ENCODE measurements at places on chromosomes 7 and 10.

- DNase-seq: no peak
Observed at GRCh38 chr10:126247446-126247975, 140.8 kb downstream of the ADAM12 start.

- no peak for DNase-seq
Observed at GRCh38 chr10:30353851-30354250, 4.8 kb upstream of the MTPAP start.

- no peak for DNase-seq
Observed at GRCh38 chr7:2853147-2853546, 9.0 kb upstream of the GNA12 start.

GRCh38 chr7:77368974-77369373 is 47.2 kb downstream of the GSAP start:
- DNase-seq: no peak

DNA sequence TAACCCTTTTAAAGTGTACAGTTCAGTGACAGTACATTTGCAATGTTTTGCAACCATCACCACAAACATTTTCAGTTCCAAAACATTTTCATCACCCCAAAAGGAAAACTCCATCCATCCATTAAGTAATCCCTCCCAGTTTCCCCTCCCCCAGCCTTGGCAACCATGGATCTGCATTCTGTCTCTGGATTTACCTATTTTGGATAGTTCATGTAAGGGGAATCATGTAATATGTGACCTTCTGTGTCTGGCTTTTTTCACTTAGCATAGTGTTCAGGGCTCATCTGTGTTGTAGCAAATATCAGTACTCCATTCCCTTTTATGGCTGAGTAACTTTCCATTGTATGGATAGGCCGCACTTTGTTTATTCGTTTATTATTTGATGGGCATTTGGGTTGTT is 13.0 kb downstream of the PALD1 start:
- DNase-seq: no peak

DNA sequence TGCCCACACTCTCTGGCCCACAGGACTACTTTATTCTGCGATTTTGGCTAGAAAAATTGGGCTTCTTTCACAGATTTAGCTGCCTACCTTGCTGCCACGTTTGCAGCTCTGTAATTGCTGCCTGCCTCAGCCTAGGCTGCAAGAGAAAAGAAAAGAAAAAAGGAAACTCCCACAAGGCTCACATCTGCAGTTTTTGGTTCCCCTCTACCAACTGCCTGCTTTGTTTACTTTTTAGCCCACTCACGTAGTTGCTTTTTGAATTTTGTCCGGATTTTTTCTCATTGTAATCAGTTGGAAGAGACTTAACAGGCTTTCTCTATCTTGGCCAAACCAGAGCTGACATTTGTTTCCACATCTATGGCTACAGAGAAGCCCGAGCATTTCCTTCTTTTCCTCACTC is 24.3 kb downstream of the SUN3 start:
- no peak for DNase-seq

DNA sequence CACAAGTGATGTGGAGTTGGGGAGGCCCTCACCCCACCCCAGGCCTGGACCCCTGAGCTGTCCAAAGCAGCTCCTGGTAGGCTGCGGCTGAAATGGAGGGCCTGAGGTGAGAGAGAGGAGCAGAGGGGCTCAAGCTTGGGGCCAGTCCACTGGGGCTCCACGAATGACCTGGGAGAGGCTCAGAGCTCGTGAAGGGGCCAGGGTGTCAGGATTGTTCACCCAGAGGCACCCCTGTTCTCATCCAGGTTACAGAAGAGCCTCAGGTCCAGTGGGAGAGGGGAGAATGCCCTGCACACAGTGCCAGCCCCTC is 102.2 kb upstream of the RET start:
- no peak for DNase-seq

DNA sequence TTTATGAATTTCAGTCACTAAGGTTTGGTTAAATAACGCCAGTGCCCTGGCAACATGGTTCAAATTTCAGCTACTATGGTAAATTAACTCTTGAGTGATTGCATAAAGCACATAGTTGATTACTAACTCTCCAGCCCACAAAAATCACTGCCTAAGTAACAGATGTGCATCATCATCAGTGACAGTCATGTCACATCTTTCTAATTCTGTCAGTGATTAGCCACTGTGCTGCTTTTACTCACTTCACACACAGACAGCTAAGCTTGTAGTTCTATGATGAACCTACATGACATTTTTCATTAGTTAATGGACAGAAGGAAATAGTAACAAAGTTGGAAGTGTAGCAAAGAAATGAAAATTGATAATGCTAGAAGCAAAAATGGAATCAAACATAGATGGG is 108.9 kb downstream of the DNAH11 start:
- DNase-seq: no peak

GRCh38 chr10:114061148-114061547 is 17.5 kb downstream of the ADRB1 start:
- no peak for DNase-seq

DNA sequence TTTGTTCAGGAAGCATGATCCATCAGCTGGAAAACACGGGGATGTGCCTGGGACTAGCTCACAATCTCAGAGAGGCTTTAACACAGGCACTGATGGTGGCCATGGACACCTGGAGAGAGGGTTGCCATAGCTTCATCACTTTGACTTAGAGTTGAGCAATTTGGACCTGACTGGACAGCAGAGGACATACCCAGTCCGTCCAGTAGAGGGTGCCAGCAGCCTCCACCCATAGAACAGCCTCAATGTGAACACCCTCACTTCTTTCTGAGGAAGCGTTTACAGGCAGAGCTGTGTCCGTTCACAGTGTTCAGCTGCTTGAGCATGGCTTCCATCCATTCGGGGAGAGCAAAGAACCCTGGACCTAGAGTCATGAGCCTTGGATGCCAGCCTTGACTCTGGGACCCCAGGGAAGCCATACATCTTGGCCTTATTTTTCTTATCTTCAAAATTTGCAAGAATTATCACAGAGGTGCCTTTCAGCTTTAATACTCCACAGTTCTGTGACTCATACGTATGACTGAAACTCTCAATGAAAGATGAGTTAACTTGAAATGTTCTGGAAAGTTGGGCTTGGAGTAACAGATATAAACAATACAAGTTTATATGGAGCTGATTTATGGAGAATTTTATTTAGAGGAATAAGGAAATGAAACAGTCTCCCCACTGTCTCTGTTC is 302.9 kb upstream of the PODXL start:
- peak; percentile 2 for DNase-seq

GRCh38 chr7:129469930-129470329 is 32.4 kb upstream of the SMKR1 start:
- no peak for DNase-seq

DNA sequence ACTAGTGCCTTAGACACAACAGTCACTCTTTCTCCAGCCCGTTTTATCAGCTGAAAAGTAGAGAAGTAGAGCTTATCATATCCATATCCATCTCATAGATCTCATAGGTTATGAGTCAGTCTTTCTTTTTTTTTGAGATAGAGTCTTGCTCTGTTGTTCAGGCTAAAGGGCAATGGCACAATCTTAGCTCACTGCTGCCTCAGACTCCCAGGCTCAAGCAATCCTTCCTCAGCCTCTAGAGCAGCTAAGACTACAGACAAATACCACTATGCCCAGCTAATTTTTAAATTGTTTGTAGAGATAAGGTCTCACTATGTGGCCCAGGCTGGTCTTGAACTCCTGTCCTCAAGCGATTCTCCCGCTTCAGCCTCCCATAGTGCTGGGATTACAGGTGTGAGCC is 2.5 kb upstream of the PARD3 start:
- no peak for DNase-seq

DNA sequence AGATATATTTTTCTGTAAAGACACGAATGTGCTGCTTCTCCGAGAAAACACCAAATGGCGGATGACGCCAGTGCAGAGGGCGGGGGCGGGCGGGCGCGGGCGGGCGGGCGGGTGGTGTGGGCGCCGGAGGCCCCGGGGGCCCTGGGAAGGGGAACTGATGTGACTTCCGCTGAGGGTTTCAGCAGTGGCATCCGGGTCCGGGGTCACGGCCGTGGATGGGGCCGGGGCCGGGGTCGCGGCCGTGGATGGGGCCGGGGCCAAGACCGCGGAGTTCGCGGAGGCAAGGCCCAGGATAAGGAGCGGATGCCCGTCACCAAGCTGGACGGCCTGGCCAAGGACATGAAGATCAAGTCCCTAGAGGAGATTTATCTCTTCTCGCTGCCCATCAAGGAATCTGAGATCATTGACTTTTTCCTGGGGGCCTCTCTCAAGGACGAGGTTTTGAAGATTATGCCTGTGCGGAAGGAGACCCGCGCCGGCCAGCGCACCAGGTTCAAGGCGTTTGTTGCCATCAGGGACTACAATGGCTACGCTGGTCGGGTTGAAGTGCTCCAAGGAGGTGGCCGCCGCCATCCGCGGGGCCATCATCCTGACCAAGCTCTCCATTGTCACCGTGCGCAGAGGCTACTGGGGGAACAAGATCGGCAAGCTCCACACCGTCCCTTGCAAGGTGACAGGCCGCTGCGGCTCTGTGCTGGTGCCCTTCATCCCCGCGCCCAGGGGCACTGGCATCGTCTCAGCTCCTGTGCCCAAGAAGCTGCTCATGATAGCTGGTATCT is 20.3 kb upstream of the IGF2BP3 start:
- DNase-seq: peak; percentile 50

GRCh38 chr7:86778271-86778670 is 134.6 kb downstream of the GRM3 start:
- DNase-seq: no peak

DNA sequence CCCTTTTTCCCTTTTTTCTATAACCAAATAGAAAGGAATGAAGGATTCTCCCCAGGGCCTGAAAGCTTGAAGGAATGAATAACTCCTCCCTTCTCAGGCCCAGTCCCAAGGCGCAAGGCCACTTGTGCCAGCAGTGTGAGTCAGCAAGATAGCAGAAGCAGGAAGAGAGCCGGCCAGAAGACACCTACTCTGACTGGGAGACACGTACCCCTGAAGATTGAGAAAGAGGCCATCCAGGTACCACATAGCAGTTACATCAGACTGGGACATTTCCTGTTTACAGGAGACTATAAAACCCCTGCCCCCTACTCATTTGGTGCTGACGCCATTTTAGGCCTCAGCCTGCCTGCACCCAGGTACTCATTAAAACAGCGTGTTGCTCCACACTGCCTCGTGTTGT is 65.5 kb downstream of the LRRC17 start:
- no peak for DNase-seq

DNA sequence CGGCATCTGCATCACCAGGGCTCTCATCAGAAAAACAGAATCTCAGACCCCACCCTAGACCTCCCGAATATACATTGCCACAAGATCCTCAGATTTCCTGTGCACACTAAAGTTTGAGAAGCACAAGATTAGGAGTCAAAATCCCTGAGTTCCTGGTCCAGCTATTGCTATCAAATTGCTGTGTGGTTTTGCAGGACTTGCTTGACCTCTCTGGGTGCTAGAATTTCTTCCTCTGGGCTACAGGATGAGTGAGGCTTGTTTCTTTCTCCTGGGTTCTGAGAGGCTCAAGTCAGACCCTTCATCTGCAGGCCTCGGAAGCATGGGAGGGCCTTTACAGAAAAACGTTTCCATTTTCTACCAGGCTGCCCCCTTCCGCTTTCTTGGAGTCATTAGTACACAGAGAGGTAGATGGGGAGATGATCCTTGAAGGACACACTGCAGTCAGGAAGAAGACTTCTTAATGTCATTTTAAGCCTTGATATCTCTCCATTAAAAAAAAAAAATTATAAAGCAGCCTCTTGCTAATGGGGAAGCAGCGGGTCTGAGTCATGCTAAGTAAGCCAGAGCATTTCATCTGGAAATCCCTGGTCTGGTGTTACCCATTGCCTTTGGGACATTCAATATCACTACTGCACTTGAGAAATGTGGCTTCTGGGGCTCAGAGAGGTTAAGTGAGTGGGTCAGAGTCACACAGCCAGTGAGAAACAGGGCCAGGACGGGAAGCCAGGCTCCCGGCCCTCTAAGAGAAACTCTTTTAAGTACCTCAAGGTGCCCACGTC is 173.5 kb downstream of the KCNMA1 start:
- no peak for DNase-seq

- no peak for DNase-seq
Observed at GRCh38 chr7:97015279-97015678, 9.4 kb downstream of the DLX5 start.

- DNase-seq: no peak
Observed at GRCh38 chr7:90216080-90216674, 4.6 kb downstream of the STEAP2 start.

DNA sequence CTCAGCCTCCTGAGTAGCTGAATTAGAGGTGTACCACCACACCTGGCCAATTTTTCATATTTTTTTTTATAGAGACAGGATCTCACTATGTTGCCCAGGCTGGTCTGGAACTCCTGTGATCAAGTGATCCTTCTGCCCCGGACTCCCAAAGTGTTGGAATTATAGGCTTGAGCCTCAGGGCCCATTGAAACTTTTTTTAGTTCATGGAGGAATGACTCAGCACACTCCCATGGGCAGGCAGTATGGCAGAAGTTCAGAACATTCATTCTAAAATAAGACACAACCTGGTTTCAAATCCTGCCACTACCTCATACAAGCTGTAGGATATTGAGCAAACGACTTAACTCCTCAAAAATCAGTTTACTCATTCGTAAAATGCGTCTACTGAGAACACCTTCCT is 320.4 kb upstream of the SP8 start:
- no peak for DNase-seq

- no peak for DNase-seq
Observed at GRCh38 chr10:63703740-63704345, 182.6 kb downstream of the REEP3 start.

DNA sequence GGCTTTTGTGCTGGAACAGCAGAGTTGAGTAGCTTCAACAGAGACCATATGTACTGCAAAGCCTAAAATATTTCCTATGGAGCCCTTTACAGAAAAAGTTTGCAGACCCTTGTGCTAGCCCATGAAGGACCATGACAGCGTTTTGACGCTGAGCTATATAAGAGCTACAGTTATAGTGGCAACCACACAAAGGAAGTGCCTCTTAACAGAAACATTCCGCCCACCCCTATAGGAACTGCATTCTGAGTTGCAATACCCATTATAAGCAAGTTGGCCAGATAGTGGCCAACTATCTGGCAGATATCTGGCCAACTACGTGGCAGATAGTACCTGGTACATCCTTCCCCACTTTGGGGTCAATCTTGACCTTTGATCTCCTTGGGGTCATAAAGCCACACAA is 47.5 kb upstream of the DMBT1 start:
- DNase-seq: no peak

DNA sequence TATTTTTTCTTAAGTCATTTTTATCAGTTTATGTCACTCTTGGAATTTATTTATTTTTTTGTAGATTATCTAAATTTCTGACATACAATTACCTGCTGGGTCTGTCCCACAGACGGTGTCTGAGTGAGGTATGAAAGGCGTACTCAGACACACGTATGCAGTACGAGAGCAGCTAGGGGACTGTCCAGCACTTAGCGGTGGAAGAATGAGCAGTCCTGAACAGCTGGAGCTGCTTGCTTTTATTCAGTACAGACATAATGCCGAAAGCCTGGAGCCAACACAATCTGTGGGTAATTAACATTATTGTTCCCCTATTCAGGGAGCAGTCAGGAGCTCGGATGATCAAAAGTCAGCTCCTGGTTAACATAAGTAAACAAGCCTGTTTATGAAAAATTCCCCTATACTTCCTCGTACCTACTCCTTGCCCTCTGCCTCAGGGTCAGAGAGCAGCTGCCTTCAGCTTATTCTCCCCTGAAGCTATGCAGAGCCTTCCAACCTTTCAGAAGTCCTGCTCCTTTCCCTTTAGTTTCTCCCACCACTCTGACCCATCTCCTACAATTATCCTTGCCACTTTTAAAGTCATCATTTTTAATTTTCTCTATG is 488.0 kb upstream of the POM121L12 start:
- DNase-seq: no peak

- DNase-seq: no peak
Observed at GRCh38 chr7:121744319-121744718, 128.6 kb upstream of the PTPRZ1 start.

GRCh38 chr7:101206665-101207042 is 5.8 kb upstream of the MOGAT3 start:
- DNase-seq: no peak
